ENCODE measurements at places on chromosomes 4 and X. TPM values are rescaled to one million over a fixed set of nuclear protein-coding genes. Genes with fewer than 3 reads are reported as not detected.
A peak's percentile ranks its signal among the peaks of the same experiment; 100 is the strongest.

The IQSEC2 gene
- 8.2 TPM for total RNA-seq

The ACOX3 gene
- 41.5 TPM for total RNA-seq

The TMEM175 gene
- total RNA-seq, result 12.1 TPM

GRCh38 chr4:71151054-71151453 is 157.6 kb downstream of the DCK start:
- no peak for DNase-seq

DNA sequence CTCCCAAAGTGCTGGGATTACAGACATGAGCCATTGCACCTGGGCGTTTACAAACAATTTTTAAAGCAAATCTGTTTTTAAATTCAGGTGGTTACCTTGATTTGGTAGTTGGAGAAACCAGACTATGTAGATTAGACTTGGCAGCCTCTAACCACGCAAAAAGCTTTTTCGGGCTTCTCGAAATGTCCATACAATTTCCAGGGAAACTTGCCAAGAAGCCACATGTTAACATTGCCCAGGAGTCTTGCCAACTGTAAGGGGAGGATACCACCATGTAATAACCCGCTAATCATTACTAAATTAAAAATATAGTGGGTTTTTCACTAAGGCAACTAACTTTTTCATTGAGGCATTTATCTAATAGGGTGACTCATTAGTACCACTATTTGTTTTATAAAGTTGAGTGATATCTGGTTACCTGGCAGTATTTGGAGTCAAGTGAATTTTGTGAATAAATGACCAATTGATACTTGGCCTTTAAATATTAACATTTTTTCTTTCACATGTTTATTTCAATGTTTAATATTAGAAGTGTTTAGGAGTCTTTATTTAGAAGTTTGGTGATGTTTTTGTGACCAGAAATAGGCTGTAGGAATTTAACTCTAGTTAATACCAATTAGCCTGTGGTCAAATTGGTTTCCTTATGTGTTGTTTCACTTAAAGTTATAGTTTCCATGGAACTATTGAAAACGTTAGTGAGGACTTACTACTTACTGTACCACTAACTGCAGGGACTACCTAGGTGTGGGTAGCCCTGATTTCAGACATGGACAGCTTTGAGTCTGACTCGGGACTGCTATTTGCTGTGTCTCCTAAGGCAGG is 61.3 kb downstream of the CLDN34 start:
- DNase-seq, result no peak

- no peak for DNase-seq
Observed at GRCh38 chr4:121785479-121785878, 15.6 kb upstream of the EXOSC9 start.

GRCh38 chr4:2799224-2799911 is 6.5 kb downstream of the SH3BP2 start:
- DNase-seq, result no peak

GRCh38 chrX:36963852-36964251 is 44.3 kb upstream of the FAM47C start:
- no peak for DNase-seq

The FRG2 gene
- total RNA-seq, result not detected

The MAGEA2 gene
- not detected for total RNA-seq

GRCh38 chrX:18828832-18829404 is 121.5 kb downstream of the PPEF1 start:
- DNase-seq, result peak; percentile 15

GRCh38 chrX:34917146-34917545 is 25.4 kb upstream of the FAM47B start:
- DNase-seq, result no peak

DNA sequence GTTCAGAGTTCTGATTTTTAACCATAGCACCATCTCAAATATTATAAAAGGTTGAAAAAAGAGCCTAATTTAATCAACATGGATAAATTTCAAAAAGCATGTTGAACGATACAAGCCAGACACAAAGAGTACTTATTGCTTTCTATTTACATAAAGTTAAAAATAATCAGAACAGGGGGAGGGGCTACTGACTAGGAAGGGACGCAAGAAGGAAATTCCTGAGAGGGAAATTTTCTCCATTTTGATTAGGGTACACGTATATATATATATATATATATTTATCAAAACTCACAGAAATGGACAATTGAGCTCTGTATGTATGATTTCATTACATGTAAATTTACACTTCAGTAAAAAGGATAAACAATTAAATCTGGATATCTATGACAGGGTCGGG is 482 bp upstream of the MBTPS2 start:
- DNase-seq, result peak; percentile 27

The CCKAR gene
- 0.05 TPM for total RNA-seq

GRCh38 chrX:106917830-106918500 is 2.2 kb upstream of the CLDN2 start:
- DNase-seq, result peak; percentile 95

The GPR143 gene
- total RNA-seq, result 58.2 TPM

DNA sequence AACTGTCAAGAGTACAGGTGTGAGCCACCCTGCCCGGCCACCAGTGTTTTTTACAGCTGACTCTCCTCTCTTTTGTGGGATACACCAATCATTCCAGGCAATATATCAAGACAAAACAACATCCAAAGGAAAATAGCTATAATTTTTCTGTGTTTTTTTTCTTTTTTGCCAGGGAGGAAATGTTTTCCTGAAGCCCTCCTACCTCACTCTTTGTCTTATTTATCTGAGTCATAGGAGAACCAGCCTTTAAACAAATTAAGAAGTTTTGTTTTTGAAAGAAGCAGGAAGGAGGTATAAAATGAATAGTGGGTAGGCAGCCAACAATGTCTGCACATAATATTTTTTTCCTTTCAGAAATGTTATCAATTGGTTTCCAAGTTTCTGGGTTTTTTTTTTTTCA is 493.9 kb downstream of the CCSER1 start:
- DNase-seq, result peak; percentile 13

GRCh38 chr4:2914256-2915126 is 48.7 kb downstream of the NOP14 start:
- no peak for DNase-seq

The SOX3 gene
- total RNA-seq, result not detected

DNA sequence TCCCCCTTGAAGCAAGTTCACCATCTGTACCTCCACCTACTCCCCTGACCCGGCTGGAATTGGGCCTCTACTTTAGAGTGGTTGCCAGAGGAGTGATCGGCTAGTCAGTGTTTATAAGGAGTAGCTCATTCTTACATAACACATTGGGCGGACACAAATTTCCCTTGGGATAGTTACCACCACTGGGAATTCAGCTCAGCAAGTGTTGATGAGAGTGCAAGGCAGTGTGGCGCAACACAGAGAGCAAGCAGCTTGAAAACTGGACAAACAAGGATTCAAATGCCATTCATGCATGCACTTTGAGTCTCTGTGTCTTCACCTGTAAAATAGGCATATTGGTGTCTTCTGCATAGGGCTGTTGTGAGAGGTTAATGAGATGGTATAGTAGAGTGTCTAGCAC is 92.7 kb downstream of the STK32B start:
- DNase-seq, result peak; percentile 44

- peak; percentile 89 for DNase-seq
Observed at GRCh38 chr4:87961993-87962392, 13.5 kb upstream of the SPP1 start.

The GYG2 gene
- total RNA-seq, result 3.2 TPM

DNA sequence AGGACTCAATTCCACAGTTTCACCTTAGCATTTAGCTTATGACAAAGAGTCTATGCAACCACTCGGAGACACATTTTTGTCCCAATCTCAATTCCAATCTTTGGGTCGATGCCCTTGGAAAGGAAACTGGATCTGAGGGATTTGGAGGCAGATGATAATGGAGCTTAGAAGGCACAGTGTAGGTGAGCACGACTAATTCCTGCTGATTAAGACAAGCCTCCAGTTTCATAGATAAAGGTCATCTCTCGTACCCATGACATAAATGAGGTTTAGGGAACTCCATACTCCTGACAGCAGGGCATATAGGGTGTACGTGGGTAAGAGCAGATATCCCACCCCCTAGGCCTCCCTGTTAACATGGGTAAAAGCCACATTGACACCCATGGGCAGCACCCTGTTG is 24.4 kb upstream of the ZNF718 start:
- peak; percentile 3 for DNase-seq

All from renal cortical epithelial cell (primary cell).